ENCODE measurements at places on chromosomes 13 and 19. TPM values are rescaled to one million over a fixed set of nuclear protein-coding genes. Genes with fewer than 3 reads are reported as not detected.

Gene IGSF23
- total RNA-seq: 0.76 TPM

Gene LGI4
- 5.1 TPM for total RNA-seq

Gene HTR2A
- total RNA-seq: 0.47 TPM

Gene PRODH2
- total RNA-seq: 14.4 TPM

Gene CYP2B6
- 0.41 TPM for total RNA-seq

Gene HSD11B1L
- 12.6 TPM for total RNA-seq

Gene HSPBP1
- total RNA-seq: 28.1 TPM

Gene ELANE
- 59.8 TPM for total RNA-seq

Gene OR1M1
- total RNA-seq: not detected

Gene SYCN
- total RNA-seq: not detected

All from metanephros (tissue), 2 donors.